ENCODE measurements at places on chromosomes 5 and 9.
A peak's percentile ranks its signal among the peaks of the same experiment; 100 is the strongest.

GRCh38 chr5:119919279-119919678 lies 289.9 kb downstream of the FAM170A start:
- peak; percentile 11 for DNase-seq

DNA sequence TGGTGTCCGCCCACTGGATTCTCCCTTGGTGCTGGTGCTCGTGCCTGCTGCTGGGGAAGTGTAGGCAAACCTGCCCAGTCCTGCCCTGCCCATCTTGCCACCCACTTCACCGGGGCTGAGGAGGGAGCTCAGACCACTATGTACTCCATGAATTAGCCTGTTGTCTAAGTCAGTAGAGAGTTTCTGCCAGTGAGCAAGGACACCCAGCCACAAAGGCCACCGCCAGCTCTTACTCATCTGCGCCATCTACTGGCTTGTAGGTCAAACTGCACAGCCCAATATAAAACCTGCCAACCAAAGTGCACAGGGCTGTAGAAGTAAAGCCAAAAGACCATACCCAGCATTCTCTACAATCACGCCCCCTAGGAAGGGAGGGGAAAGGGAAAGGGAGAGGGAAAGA lies 102.3 kb downstream of the GLIS3 start:
- DNase-seq: peak; percentile 54

DNA sequence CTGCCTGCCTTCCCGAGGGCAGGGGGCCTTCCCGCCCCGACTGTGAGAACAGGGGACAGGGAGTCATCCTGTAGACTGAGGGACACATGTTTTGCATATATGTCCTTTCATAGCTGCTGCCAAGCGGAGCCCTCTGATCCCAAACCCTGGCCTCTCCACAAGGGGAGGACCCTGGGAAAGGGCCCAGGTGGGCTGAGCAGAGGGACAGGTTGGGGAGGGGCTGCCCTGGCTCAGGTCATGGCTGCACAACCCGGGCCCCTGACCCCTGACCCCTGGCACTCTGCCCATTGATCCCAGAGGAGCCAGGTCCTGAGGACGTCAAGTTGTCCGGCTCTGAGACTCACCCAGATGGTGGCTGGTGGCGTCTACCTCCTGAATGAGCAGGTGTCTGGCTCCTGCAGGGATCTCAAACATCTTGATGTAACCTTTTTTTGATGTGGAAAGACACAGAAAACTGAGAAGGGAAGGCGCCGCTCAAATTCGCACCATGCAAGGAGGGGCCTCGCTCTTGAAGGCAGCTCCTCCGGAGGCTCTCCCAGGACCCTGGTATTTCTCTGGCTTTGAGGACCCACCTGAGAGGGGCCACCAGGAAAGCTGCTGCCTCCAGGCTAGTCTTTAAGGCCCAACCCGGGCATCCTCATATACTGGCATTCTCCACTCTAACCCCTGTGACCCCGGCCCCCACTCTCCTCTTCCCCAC lies 71.9 kb downstream of the ZNF354C start:
- DNase-seq: no peak

- no peak for DNase-seq
These were observed 24.6 kb upstream of the ANKH start for GRCh38 chr5:14896131-14896530.

- DNase-seq: peak; percentile 62
These were observed 950 bp downstream of the RGMB start for GRCh38 chr5:98774192-98775033.

DNA sequence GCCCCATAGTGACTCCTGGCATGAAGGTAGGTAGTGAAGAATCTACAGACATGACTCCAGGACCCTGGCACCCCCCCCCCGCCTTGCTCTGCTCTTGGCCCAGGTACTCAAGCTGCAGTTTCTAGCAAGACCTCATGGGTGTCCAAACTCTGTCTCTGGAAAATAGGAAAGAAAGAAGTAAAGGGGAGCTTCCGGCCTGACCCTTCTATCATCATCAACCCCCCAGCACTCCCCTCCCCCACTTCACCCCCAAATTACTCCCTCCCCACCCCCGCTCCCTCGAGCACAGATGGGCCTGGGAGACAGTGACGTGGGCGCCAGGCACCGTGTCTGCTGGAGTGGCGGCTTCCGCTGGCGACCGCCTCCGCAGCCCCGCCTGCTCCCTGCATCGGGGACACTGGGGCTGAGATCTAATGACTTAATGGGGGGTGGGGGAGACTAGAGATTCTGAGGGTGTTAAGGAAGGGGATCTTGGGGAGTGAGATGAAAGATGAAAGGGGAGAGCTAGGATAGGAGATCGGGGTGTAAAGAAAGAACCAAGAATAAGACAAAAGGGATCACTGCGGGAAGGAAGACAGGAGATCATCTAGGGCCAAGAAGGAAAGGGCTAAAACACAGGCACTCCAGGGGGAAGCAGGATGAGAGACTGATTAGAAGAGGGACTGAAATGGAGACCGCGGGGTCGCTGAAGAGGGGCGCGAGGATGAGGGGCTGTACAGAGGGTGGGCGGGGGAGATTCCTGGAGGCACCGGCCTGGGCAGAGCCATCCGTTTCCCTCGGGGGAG lies 1.1 kb upstream of the DNAJB5 start:
- no peak for DNase-seq
